ENCODE measurements at places on chromosomes 7 and 10. TPM values are rescaled to one million over a fixed set of nuclear protein-coding genes. Genes with fewer than 3 reads are reported as not detected.

GRCh38 chr10:124517931-124518330, 56.3 kb downstream of the LHPP start:
- H3K27ac ChIP-seq, result no peak overlapping the region
- no peaks in the 10 kb centered on the region for H3K36me3 ChIP-seq
- DNase-seq, result no peak
- H3K4me3 ChIP-seq, result no peak overlapping the region
- no peaks in the 10 kb centered on the region for H3K4me1 ChIP-seq
- peaks cover 8% of the 10 kb centered on the region for H3K27me3 ChIP-seq

DNA sequence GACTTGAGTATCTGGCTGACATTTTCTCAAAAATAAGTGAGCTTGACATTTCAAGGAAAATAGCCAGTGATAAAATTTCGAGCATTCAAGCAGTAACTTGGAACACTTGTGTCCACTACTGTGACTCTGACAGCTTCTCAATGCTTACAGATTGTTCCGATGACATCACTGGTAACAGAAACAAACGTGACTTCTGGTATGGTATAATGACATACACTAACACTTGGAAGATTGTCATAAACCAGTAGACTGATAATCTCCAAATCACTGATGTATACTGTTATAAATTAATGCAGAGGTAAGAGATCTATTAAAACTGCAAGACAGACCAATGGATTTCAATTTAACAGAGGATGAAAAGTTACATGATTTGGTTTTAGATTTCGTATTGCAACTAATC, 6.5 kb downstream of the MINDY3 start:
- no peak overlapping the region for H3K4me3 ChIP-seq
- H3K4me1 ChIP-seq, result peaks cover 41% of the 10 kb centered on the region
- peaks cover 24% of the 10 kb centered on the region for H3K36me3 ChIP-seq
- DNase-seq, result no peak
- H3K27me3 ChIP-seq, result no peaks in the 10 kb centered on the region
- no peak overlapping the region for H3K27ac ChIP-seq

The MAGI2 gene
- 8.7 TPM for total RNA-seq

DNA sequence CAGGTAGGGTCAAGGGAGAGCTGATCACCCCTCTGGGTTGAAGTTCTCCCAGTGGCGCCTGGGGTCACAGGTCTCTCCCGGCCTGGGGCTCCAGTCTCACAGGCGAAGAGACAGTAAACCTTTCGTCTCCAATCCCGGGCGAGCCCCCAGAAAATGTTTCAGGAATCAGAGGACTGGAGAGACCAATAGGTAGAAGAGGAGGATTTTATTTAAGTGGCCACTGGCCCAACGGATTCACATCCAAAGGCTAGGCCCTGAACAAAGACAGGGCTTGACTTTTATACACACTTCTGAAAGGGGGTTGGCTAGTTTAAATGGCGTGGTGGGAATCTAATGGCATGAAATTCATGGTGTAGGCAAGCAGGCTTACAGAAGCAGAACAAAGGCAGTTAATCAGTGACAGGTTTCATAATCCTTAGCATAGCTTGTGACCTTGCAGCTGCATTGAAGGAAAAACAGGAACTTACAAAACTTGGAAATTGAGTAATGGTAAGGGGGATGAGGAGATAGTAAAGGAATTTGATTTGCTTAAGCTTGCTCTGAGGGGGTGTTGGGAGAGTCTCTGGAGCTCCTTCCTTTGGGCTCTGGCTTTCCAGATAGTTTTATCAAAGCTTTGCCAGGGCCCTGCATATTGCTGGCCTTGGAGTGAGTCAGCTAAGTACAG, 105.5 kb downstream of the TRIM24 start:
- no peak for DNase-seq
- H3K27me3 ChIP-seq, result no peaks in the 10 kb centered on the region
- H3K4me3 ChIP-seq, result no peak overlapping the region
- H3K36me3 ChIP-seq, result peaks cover 60% of the 10 kb centered on the region
- no peaks in the 10 kb centered on the region for H3K4me1 ChIP-seq

DNA sequence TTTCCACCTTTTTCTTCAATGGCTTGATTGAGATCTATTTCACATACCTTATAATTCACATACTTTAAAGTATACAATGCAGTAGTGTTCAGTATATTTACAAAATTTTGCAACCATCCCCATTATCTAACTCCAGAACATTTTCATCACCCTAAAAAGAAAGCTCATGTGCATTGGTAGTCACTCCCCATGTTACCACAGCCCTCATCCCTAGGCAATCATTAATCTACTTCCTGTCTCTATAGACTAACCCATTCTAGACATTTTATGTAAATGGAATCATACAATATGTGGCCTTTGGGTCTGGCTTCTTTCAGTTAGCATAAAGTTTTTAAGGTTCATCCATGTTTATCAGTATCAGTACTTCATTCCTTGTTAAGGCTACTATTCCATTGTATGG, 214.2 kb downstream of the WDR11 start:
- H3K36me3 ChIP-seq, result peaks cover 3% of the 10 kb centered on the region
- no peak overlapping the region for H3K4me3 ChIP-seq
- H3K27me3 ChIP-seq, result no peaks in the 10 kb centered on the region
- no peak overlapping the region for H3K27ac ChIP-seq

GRCh38 chr7:141891336-141891735, 24.9 kb upstream of the OR9A4 start:
- no peaks in the 10 kb centered on the region for H3K27me3 ChIP-seq
- no peak for DNase-seq
- H3K36me3 ChIP-seq, result no peaks in the 10 kb centered on the region

The MYL10 gene
- not detected for total RNA-seq

The MSS51 gene
- total RNA-seq, result 0.48 TPM

Data from HFFc6 (cell line).